H4 (cell line): ENCODE measurements at places on chromosomes 4 and X.

DNA sequence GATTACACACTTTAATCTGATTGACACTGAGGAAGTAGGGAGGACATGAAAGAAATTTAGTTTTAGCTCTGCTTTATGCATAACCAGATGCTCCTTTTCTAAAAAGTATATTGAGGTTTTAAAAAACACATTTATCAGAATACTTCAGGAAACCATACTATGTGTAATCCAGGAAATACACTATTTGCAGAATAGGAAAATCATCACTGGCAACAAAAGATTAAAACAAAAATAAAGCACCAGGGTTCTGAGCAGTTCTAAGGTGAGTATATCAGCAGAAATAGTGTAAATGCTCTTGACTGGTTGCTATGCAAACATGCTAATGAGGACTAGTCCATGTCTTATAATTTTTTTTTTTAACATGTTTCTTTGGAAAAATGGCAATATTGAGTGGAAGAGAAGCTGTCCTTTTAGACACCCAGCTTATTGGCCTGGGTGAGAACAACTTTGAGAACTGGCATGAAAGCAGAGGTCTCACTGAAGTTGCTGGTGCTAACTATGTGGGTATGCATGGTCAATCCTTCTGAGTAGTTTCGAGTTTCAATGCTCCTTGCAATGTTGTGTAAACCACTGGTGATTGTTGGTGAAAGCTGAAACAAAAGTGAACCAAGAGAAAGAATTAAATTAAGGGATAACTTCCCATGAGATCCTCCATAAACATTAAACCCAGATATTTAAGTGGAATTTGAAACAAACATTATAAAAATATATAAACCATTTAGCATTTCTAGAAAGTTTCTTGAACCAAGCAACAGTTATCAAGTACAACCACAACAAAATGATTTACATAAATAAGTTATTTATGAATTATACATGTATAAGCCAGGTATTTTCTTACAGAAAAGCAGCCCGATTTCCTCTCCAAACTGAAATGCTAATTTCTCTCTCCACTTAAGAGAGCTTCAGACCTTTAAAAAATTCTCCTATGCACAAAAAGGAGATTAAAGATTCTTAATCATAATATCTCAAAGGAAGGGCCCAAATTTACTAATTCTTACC, 20.4 kb upstream of the SCD5 start:
- DNase-seq: no peak

- no peak for DNase-seq
Observed at GRCh38 chrX:130799393-130799792, 103.6 kb downstream of the ENOX2 start.

- no peak for DNase-seq
Observed at GRCh38 chr4:8728536-8729407, 136.2 kb downstream of the CPZ start.

DNA sequence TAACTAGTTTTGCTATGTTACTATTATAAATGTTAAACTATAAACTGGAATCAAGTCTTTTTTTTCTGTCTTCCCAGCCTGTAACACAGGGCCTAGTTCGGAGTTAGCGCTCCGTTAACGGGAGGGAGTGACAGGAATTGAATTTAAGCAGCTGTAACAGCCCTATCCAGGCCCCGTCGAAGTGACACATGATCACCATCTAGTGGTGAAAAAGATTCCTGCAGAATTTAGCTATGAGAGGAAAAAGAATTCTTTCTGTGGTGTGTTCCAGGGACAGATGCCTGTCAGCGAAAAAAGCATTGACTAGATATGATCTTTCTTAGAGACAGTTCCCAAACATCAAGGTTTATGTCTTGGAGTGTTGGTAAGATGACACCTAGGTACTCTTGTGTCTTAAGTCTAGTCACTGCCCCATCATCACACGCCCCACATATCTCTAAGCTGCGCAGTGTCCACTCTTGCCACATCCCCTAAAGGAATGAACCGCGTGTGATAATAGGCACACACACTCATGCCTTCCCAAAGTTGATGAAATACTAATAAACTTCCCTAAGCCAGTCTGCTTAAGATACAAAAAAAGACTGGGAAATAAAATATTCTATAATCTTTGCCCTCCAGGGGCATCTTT, 2.1 kb downstream of the GAB3 start:
- peak; percentile 27 for DNase-seq

DNA sequence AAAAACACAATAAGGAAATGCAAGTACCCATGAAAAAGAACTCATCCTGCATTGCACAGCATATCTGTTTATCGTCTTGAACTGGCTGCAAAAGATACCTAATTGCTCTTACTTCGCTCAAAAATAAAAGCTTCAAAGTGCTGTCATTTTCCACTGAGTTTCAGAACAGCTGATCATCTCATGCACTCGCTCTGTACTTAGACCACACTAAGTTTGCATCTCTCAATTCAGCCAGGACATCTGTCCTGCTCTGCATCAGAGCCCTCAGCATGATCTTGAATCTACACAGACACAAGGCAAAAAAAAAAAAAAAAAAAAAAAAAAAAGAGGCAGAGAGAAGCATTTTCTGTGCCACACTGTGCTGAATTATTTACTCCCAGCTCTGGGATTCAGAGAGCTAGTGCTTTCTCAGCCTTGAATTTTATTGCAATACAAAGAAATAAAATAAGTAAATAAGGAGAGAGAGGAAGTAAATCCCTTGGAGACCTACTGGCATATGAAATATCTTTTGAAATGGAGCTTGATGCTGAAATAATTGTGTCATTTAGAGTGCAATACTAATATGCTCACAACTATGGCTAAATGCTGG, 81.3 kb downstream of the PPP1R2C start:
- no peak for DNase-seq

DNA sequence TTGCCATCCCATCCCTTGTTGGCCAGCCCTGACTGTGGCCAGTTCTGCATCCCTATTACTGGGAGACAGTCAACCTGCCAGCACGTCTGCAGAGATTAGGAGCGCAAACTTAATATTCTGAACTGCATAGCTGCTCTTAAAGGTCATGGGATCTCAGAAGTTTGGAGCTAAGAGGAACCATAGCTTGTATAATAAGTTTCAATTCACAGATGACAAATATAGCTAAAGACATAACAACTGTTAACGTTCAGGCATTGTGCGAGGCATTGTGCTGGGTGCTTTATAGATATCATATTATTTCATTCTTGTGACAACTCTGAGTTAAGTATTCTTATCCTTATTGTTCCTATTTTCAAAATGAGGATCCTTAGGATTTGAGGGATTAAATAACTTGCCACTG, 3.7 kb downstream of the SCARB2 start:
- DNase-seq: no peak

GRCh38 chr4:108637856-108638255, 12.5 kb upstream of the OSTC start:
- no peak for DNase-seq

DNA sequence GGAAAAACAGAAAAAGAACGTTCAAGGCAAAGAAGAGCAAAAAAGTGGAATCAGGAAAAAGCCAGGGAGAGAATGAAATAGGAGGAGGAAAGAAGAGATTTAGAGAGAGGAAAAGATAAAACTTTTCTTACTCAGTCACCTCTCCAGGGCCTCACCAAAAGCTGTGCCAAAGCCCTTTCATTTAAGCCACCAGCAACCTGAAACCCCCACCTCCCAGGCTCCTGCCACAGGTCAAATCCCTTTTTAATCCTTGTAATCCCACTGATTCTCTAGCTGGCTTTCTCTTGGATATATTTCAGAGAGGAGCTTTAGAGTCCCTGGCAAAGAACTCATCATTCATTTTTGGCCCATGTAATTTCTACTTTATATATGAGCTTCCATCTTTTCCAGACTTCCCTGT, 25.7 kb upstream of the XIAP start:
- no peak for DNase-seq

DNA sequence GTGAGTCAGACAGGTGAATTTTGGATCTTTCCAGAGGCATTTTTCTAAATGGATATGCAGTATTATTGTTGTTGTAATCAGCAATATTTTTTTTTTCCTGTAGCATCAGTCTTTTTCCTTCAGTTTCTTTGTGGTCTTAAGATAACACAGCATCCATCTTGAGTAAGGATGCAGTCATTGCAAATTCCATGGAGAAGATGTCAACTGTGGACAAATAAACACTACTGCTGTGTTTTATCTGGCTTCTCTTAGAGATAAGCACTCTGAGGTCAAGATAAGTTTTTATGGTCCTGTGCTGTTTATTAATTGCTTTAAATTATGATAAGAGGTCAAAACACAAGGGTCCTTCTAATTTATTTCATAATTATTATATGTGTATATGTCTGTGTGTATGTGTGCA, 1255.7 kb downstream of the ADGRL3 start:
- DNase-seq: no peak
